ENCODE measurements at places on chromosomes 2 and 18. TPM values are rescaled to one million over a fixed set of nuclear protein-coding genes. Genes with fewer than 3 reads are reported as not detected.
A peak's percentile ranks its signal among the peaks of the same experiment; 100 is the strongest.

The DYNAP gene
- not detected for total RNA-seq

- H3K36me3 ChIP-seq = no peaks in the 10 kb centered on the region
- H3K27ac ChIP-seq = no peak overlapping the region
- H3K4me1 ChIP-seq = no peaks in the 10 kb centered on the region
- H3K27me3 ChIP-seq = no peaks in the 10 kb centered on the region
- DNase-seq = no peak
These were observed 217.8 kb upstream of the ARL4C start for GRCh38 chr2:234714711-234715110.

The THSD7B gene
- total RNA-seq = not detected

The LONRF2 gene
- 0.83 TPM for total RNA-seq

GRCh38 chr18:58049000-58049688 is 5.1 kb downstream of the NEDD4L start:
- DNase-seq = no peak
- H3K4me3 ChIP-seq = no peak overlapping the region
- no peaks in the 10 kb centered on the region for H3K36me3 ChIP-seq
- H3K27me3 ChIP-seq = no peaks in the 10 kb centered on the region

The HAAO gene
- total RNA-seq = 0.30 TPM

- no peak overlapping the region for H3K27ac ChIP-seq
- H3K36me3 ChIP-seq = no peaks in the 10 kb centered on the region
- DNase-seq = peak; percentile 19
- H3K4me1 ChIP-seq = no peaks in the 10 kb centered on the region
These were observed 68.8 kb downstream of the DOK6 start for GRCh38 chr18:69469444-69469919.

DNA sequence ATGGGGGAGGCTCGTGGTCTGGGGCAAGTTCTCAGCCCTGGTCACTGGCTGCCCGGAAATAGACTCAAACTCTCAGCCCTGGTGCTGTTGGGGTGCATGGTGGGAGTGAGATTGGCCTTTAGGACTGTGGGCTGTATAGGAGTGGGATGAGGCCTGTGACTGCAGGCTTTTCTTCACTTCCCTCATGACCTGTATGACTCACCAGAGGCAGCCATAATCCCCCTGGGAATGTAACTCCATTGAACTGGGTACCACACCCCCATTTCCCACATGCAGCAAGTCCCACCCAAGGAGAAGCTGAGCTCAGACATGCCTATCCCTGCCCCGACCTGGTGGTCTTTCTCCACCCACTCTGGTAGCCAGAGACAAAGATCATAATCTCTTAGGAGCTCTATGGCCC is 177.7 kb upstream of the OSR1 start:
- no peaks in the 10 kb centered on the region for H3K4me1 ChIP-seq
- DNase-seq = no peak
- no peaks in the 10 kb centered on the region for H3K36me3 ChIP-seq
- H3K27ac ChIP-seq = no peak overlapping the region
- H3K4me3 ChIP-seq = no peak overlapping the region

The EFR3B gene
- 12.9 TPM for total RNA-seq

GRCh38 chr18:21602299-21602587 is 1.7 kb upstream of the ESCO1 start:
- no peak overlapping the region for H3K4me3 ChIP-seq
- H3K27ac ChIP-seq = no peak overlapping the region
- no peak for DNase-seq

- no peak overlapping the region for H3K27ac ChIP-seq
- no peaks in the 10 kb centered on the region for H3K36me3 ChIP-seq
- H3K27me3 ChIP-seq = no peaks in the 10 kb centered on the region
- H3K4me1 ChIP-seq = no peaks in the 10 kb centered on the region
- no peak overlapping the region for H3K4me3 ChIP-seq
These were observed 241.5 kb downstream of the ICOS start for GRCh38 chr2:204177977-204178522.

- no peaks in the 10 kb centered on the region for H3K36me3 ChIP-seq
- no peak overlapping the region for H3K27ac ChIP-seq
- H3K4me1 ChIP-seq = no peaks in the 10 kb centered on the region
- H3K27me3 ChIP-seq = no peaks in the 10 kb centered on the region
- no peak for DNase-seq
- H3K4me3 ChIP-seq = no peak overlapping the region
These were observed 106.4 kb upstream of the HNRNPA3 start for GRCh38 chr2:177106212-177106611.

The ATOH8 gene
- 10.6 TPM for total RNA-seq

DNA sequence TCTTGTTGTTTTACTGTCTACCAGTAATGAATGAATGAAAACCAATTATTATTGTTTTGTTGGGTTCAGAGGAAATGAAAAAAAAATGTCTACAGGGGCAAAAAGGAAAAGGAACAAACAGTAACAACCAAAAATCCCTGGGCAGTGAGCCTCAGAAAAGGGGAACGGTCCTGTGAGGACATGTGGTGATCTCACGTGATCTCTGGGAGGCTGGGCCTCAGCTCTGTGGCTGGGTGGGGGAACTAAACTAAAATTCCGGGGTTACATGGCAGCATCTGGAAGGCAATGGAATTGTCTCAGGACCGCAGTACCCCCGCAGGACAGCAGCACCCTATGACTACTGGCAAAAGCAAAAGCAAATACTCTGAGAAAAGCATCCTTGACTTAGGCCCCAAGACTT is 80.1 kb downstream of the AFF3 start:
- H3K4me1 ChIP-seq = peaks cover 15% of the 10 kb centered on the region
- no peaks in the 10 kb centered on the region for H3K36me3 ChIP-seq
- no peak for DNase-seq
- no peak overlapping the region for H3K27ac ChIP-seq
- no peak overlapping the region for H3K4me3 ChIP-seq

GRCh38 chr2:26530696-26531095 is 52.8 kb upstream of the OTOF start:
- H3K27me3 ChIP-seq = no peaks in the 10 kb centered on the region
- no peaks in the 10 kb centered on the region for H3K4me1 ChIP-seq
- H3K27ac ChIP-seq = no peak overlapping the region
- no peak overlapping the region for H3K4me3 ChIP-seq

DNA sequence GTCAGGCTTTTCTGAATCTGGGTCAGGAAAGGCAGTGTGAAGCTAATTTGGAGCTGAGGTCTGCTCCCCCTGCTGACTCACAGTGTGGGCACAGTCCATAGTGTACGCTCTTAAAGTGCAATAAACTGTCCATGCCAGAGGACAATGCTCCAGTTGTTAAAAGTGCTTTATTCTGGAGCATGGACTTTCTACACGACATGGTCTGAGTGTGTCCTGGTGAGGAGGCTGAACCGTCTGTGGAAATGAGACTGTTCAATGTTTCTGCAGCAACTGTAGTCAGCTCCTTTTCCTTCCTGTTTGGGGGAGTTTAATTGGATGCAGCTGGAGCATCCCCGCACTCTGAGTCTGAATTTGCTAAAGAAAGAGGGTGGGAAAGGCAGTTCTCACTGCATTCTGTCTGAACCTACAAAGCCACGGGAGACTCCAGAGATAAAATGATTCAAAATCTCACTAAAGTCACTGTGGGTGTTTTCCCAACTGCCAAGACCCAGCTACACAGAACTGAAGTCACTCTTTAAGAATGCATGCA is 110.2 kb upstream of the TRIB2 start:
- H3K4me1 ChIP-seq = no peaks in the 10 kb centered on the region
- H3K27ac ChIP-seq = no peak overlapping the region
- H3K27me3 ChIP-seq = no peaks in the 10 kb centered on the region
- H3K4me3 ChIP-seq = no peak overlapping the region

DNA sequence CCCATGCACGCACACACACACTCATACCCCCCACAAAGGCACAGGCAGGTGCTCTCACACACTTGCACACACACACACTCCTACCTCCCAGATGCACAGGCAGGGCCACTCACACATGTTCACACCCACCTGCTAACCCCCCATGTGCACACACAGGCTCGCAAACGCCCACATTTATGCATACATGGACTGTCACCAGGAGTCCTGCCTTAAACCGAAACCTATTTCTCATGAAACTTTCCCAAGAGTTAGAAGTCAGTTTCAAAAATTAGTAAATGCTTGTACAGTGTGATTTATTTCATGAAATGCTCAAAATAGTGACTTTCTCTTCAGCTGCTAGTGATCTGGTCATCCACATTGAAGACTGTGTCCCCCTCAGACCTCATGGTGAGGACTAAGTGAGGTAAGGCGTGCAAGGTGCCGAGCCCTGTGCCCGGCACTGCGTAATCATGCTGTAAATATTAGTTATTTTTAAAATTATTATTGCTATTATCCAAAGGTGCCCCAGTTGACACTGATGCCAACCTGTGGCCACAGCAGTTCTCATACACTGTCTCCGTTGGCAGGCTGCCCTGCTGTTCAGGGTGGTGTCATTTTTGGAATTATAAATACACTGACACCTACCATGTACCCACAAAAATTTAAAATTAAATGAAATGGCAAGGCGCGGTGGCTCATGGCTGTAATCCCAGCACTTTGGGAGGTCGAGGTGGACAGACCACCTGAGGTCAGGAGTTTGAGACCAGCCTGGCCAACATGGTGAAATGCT is 12.4 kb downstream of the CNNM4 start:
- H3K27ac ChIP-seq = no peak overlapping the region
- no peaks in the 10 kb centered on the region for H3K36me3 ChIP-seq
- no peaks in the 10 kb centered on the region for H3K27me3 ChIP-seq
- H3K4me3 ChIP-seq = no peak overlapping the region
- DNase-seq = no peak

GRCh38 chr2:50902365-50902764 is 129.6 kb downstream of the NRXN1 start:
- no peaks in the 10 kb centered on the region for H3K36me3 ChIP-seq
- no peak overlapping the region for H3K27ac ChIP-seq
- DNase-seq = no peak
- H3K4me3 ChIP-seq = no peak overlapping the region
- no peaks in the 10 kb centered on the region for H3K4me1 ChIP-seq

- H3K27ac ChIP-seq = no peak overlapping the region
- H3K4me3 ChIP-seq = no peak overlapping the region
- peaks cover 11% of the 10 kb centered on the region for H3K4me1 ChIP-seq
- peaks cover 12% of the 10 kb centered on the region for H3K36me3 ChIP-seq
- H3K27me3 ChIP-seq = no peaks in the 10 kb centered on the region
These were observed 91.2 kb downstream of the MTA3 start for GRCh38 chr2:42659609-42660008.

The CTAGE1 gene
- not detected for total RNA-seq

- H3K27ac ChIP-seq = no peak overlapping the region
- H3K4me3 ChIP-seq = no peak overlapping the region
- H3K4me1 ChIP-seq = peaks cover 14% of the 10 kb centered on the region
- H3K36me3 ChIP-seq = no peaks in the 10 kb centered on the region
These were observed 71.4 kb downstream of the SEPTIN10 start for GRCh38 chr2:109542384-109542783.

- H3K4me3 ChIP-seq = no peak overlapping the region
- no peak overlapping the region for H3K27ac ChIP-seq
- H3K4me1 ChIP-seq = peaks cover 7% of the 10 kb centered on the region
- DNase-seq = no peak
- no peaks in the 10 kb centered on the region for H3K36me3 ChIP-seq
- no peaks in the 10 kb centered on the region for H3K27me3 ChIP-seq
These were observed 194.8 kb downstream of the ZEB2 start for GRCh38 chr2:144325086-144325485.

The L3MBTL4 gene
- 5.8 TPM for total RNA-seq

GRCh38 chr2:174117951-174118930 is 130.1 kb downstream of the OLA1 start:
- H3K36me3 ChIP-seq = no peaks in the 10 kb centered on the region
- H3K27me3 ChIP-seq = no peaks in the 10 kb centered on the region
- H3K4me1 ChIP-seq = no peaks in the 10 kb centered on the region
- no peak for DNase-seq
- H3K27ac ChIP-seq = no peak overlapping the region

GRCh38 chr2:74017223-74017622 is 32.5 kb downstream of the TET3 start:
- no peaks in the 10 kb centered on the region for H3K27me3 ChIP-seq
- no peak for DNase-seq
- H3K36me3 ChIP-seq = no peaks in the 10 kb centered on the region
- no peaks in the 10 kb centered on the region for H3K4me1 ChIP-seq
- no peak overlapping the region for H3K4me3 ChIP-seq

GRCh38 chr2:237566401-237567235 is at the start of gene PRLH:
Gene PRLH, plus strand, starts transcription at chr2:237566574. Its CDS starts 0 bp downstream, at chr2:237566574.
- H3K27me3 ChIP-seq = no peaks in the 10 kb centered on the region
- no peaks in the 10 kb centered on the region for H3K36me3 ChIP-seq
- H3K4me3 ChIP-seq = no peak within 1 kb of the TSS

DNA sequence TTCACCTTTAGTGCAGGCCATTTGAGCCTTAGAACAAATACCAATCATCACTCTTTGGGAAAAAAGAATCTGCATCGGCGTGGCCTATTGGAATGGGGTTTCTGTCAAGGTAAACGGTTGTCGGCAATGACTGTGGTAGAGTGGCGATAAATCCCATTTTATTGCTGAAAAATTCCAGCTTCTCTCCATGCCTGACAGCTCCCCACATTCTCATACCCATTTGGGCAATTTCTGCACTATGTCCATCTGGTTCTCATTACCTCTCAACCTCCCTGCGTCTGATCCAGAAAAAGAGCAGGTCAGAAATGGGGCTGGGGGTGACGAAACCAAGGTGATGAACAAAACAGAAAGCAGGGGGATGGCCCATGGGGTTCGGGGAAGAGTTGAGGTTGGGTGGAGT is 254.0 kb downstream of the MEIS1 start:
- no peaks in the 10 kb centered on the region for H3K27me3 ChIP-seq
- peaks cover 12% of the 10 kb centered on the region for H3K4me1 ChIP-seq
- H3K4me3 ChIP-seq = no peak overlapping the region
- DNase-seq = no peak

The FKBP7 gene
- total RNA-seq = 18.7 TPM

GRCh38 chr18:76495006-76495370 is at the start of gene ZNF516:
Gene ZNF516, minus strand, starts transcription at chr18:76495242. Its CDS starts 52,188 bp downstream, at chr18:76443054.
- peak; percentile 53 for DNase-seq
- H3K36me3 ChIP-seq = no peaks in the 10 kb centered on the region

DNA sequence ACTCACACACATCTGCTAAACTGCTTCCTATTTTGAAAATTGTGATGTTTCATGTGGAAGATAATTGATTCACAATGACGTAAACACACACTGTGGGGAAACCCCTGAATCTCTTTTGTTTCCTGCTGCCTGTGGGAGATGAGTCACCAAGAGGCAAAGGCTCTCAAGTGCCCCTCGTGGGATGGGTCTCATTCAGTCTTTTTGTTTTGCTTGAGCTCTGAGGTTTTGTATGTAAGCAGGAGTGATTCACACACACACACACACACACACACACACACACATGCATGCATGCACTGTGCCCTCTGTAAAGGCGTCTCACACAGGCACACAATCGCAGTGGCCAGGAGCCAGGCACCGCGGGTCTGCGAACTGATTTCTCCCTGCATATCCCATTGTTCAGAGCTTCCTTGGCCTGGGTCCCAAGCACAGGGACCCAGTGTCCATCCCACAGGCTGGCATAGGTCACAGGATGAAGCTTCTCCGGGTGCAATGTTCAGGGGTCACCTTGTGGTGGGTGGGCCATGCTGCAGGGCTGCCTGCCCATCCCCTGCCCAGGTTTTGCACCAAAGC is 12.1 kb upstream of the ARHGEF4 start:
- H3K27me3 ChIP-seq = no peaks in the 10 kb centered on the region
- DNase-seq = peak; percentile 96
- H3K4me1 ChIP-seq = peaks cover 7% of the 10 kb centered on the region
- no peak overlapping the region for H3K27ac ChIP-seq
- H3K4me3 ChIP-seq = no peak overlapping the region
- no peaks in the 10 kb centered on the region for H3K36me3 ChIP-seq

Measured in cardiac muscle cell (in vitro differentiated cells and primary cell).